ENCODE measurements at places on chromosomes 5 and 9. TPM values are rescaled to one million over a fixed set of nuclear protein-coding genes. Genes with fewer than 3 reads are reported as not detected.

Gene DAP
- 173 TPM for total RNA-seq

Gene COX7C
- total RNA-seq = 423 TPM

Gene FOXD4L4
- total RNA-seq = not detected

DNA sequence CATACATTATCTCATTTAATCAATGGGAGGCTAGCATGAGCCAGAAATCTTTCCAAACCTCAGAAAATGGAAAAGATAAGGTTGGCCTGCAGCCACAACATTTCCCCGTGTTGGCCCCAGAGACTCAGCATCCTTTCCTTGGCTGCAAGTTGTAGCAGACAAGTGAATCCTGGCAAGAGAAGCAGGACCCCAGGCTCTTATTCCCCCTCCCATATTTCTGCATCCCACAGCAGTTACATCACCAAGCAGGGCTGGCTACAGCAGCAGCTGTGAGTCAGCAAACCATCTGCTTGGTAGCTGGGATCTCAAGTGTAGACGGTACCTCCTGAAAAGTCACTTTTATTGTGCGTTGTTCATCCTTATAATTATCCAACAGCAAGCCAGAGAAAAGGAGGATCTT lies 212.4 kb downstream of the GNA14 start:
- DNase-seq = no peak

GRCh38 chr5:139638090-139638735 lies 9.9 kb upstream of the CXXC5 start:
- peak; percentile 93 for DNase-seq

DNA sequence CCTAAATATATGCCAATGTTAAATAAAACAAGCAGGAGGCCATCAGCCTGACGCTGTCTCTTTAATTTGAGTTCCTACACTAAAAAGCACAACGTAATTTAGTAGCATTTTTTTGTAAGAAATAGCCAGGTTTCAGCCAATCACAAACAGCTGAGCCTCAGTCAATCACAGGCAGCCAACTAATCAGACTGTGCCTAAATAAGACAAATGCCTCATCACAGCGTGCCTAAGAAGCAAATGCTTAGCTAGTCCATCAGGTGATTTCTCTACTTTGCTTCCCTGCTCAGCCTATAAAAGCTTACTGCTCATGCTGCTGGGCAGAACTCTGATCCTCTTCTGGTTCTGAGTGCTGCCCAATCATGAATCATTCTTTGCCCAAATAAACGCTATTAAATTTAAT lies 38.3 kb upstream of the RORB start:
- DNase-seq = no peak

DNA sequence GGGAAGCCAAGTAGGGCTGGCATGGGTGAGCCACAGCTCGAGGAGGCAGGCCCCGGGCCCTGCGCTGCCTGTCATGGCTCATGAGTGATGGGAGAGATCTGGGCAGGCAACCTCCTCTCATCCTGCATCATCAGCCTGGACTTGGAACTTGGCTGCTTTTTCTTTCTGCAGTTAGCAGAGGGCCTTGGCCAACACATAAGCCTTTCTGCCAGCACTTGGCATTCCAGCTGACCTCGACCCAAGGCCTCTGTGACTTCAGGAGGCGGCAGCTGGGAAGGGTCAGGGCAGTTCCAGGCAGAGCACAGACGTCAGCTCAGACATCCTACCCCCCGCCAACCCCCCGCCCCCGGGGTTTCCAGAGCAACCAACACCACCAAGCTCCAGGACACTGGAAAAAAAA lies 7.6 kb downstream of the S1PR3 start:
- DNase-seq = no peak

- no peak for DNase-seq
Observed at GRCh38 chr9:93861736-93862358, 93.3 kb downstream of the BARX1 start.
